GM23248 (cell line): ENCODE measurements at places on chromosomes 5 and 9. TPM values are rescaled to one million over a fixed set of nuclear protein-coding genes. Genes with fewer than 3 reads are reported as not detected.

DNA sequence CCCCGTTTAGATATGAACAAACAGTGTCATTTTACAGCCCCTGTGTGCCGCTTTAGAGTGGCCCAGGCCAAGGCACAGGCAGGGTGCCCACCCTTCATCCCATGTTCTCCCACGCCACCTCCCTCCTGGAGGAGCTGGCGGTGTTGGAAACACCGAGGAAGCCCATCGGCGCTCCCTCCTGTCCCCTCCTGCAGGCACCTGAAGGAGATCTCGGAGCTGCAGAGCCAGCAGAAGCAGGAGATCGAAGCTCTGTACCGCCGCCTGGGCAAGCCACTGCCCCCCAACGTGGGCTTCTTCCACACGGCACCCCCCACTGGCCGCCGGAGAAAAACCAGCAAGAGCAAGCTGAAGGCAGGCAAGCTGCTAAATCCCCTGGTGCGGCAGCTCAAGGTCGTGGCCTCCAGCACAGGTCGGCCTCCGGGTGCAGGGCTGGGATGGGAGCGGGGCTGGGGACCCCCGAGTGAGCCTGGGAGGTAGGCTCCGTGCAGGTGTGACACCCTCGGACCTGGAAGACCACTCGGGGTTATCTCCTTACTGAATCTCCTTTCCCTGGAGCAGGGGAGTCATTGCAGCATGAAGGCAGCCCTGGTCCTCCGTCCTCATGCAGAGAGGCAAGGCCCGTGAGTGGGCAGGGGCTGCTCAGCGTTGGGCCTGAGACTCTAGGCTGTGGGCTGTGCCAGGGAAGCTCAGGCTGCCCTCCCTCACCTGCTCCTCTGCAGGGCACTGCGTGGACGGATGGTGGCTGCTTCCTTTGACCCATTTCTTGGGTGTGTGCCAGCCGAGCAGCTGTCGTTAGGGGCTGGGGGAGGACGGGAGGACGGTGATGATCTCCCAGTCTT is 113.9 kb downstream of the WNK2 start:
- no peak for DNase-seq

GDA gene
- polyA plus RNA-seq = not detected in 2 replicates

GRCh38 chr5:173256800-173257199 is 21.8 kb upstream of the NKX2-5 start:
- no peak for DNase-seq

C5orf47 gene
- polyA plus RNA-seq = not detected in 2 replicates

DNA sequence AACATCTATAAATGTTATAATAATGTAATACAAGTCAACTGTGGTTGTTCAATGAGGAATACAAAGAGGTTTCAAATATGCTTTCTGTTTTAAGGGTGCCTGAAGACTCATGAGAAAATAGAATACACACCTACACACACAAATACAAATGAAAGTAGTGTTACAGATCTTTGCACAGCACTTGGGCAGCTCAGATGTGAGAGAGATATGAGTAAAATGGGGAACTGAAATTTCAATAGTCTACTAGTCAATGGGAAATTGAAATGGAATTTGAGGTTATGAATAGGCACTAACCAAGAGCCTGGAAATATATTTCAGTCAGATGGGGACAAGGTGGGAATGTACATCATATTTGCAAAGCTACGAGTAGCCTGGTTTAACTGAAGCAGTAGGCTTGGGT is 96.6 kb downstream of the ISL1 start:
- DNase-seq = no peak

GRCh38 chr9:105264380-105264779 is 19.9 kb downstream of the SLC44A1 start:
- peak; percentile 49 for DNase-seq

SGCD gene
- polyA plus RNA-seq = 68.1 and 71.2 TPM in 2 replicates

TMEM8B gene
- 4.0 and 4.9 TPM in 2 replicates for polyA plus RNA-seq
